ENCODE measurements at places on chromosomes 5 and 9.
A peak's percentile ranks its signal among the peaks of the same experiment; 100 is the strongest.

- DNase-seq, result no peak
Observed at GRCh38 chr9:88310310-88310980, 77.8 kb upstream of the SPIN1 start.

DNA sequence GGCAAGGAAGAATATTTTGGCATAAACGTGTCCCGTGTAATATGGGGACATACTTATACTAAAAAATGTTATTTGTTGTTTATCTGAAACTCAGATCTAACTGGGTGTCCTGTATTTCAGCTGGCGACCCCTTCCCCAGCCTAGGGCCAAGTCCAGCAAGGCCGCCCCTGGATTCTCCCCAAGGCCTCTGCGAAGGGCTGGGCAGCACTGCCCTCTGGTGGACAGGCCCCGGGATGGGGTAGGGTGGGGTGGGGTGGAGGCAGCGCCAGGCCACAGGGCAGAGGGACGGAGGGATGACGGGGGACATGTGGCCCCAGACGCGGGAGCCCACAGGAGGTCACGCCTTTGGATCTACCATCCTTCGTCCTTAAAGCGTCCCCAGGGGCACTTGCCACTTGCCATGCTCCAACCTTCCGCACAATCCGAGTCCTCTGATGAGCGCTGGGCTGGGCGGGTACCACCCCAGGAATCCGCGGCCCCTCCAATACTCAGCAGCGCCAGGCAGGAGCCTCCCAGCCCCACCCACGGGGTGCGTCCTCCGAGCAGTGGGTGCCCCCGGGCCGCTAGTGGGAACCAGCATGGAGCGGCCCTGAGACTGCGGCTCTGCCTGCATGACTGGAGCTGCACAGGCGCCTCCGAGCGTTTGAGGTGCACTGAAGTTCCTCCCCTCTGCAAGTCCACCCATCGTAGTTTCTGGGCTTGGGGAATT is 7.1 kb upstream of the AGPAT2 start:
- DNase-seq, result peak; percentile 78

DNA sequence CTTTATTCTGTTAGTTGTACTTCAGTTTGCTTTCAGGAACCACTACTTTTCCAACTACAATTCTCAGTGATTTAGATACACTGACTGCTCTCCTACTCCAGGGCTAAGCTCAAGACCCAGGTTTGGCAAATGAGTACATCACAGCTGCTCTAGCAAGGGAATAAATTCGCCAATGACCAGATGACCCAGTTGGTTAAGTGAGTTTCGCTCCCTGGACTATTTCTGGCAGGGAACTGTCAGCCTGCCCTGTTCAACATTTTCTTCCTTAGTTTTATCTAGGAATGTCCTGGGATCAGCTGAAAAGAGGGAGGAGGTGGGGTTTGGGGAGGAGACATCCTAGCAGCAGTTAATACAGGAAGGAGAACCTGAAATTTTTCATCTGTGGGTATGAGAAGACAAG is 6.4 kb upstream of the STARD4 start:
- DNase-seq, result no peak

DNA sequence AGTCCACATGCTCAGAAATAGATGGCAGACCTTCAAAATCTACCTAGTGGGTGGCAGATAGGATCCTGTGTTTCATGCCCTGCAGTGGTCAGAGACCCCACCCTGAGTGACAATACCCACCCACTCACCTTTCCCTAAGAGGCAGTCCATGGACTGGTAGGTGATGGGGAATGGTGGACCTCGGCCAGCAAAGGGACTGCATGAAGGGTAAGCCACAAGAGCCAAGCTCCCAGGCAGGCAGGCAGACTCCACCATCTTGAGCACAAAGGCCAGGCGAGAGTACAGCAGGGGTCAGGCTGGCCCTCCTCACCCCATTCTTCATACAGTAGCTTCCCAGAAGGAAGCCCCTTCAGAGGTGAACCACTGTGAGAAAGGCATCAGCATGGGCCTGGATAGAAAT is 78.4 kb downstream of the SYK start:
- no peak for DNase-seq

DNA sequence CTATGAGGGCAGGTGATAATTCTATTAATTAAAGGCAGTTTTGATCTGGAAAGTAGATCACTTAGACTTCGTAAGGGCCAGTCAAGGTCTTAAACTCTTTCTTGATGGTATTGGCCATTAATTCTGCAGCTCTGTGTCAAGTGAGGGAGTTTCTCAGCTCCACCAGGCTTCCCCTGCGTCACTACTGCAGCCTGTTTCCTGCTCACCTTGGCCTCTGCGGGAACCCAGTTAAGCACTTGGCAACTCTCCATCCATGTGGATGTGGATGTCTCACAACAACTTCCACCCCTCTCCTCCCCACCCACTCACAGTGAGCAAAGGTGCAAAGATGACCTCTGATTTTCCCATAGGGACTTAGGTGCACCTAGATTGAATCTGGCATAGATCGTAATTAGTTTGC is 191.6 kb downstream of the PLK2 start:
- DNase-seq, result no peak

GRCh38 chr9:80664327-80665210 is 1024.8 kb downstream of the TLE1 start:
- no peak for DNase-seq

DNA sequence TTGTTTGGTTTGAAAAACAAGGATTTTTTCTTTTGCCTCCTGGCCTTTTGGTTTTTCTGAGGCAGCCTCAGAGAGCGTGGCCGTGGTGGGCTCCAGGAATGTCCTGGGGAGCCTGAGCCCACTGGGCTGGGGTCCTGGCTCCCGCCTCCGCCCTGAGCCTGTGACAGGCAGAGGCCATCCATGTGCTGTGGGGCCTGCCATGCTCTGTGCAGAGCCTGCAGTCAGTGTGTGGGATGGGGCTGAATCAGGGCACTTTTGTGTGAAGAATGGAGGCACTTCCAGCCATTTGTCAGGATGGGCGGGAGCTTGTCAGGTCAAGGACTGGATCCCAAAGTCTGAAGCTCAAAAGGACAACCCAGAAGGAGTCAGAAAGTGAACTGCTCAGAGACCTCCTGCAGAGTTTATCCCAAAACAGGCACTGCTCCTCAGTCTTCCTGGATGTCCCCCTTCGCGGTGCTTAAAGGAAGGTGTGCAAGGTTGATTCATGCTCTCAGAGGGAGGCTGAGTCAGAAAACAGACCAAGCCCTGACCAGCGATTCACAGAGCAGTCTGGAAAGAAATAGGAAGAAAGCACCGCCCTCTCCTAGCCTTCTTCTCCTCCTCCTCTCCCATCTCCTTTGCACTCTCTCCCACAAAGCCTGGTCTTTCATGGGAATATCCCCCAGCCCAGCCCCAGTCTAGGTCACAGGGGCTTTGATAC is 53.2 kb downstream of the MVB12B start:
- no peak for DNase-seq

GRCh38 chr5:75049456-75050351 is 2.7 kb downstream of the GCNT4 start:
- DNase-seq, result peak; percentile 60

GRCh38 chr5:82046276-82046647 is 74.4 kb downstream of the ATG10 start:
- DNase-seq, result no peak

- no peak for DNase-seq
Observed at GRCh38 chr9:8905731-8906130, 1106.2 kb upstream of the DMAC1 start.

GRCh38 chr5:151772846-151773561 is 1.2 kb downstream of the G3BP1 start:
- peak; percentile 7 for DNase-seq

DNA sequence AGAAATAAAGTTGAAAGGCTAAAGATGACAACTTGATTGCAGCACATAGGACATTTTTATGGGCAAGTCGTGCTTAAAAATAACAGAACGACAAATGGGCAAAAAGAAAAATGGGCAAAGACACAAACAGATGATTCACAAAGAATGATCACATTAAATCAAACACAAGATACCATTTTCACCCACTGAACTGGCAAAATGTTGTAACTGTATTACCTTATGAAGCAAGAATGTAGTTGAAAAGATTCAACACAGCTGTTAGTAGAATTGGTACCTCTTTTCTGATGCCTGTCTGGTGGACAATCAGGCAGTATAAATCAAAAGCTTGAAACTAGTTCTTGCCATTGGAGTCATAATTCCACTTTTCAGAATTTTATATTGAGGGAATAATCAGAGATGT is 81.0 kb upstream of the PALM2AKAP2 start:
- DNase-seq, result no peak

GRCh38 chr5:111572561-111572960 is 60.2 kb upstream of the STARD4 start:
- no peak for DNase-seq

DNA sequence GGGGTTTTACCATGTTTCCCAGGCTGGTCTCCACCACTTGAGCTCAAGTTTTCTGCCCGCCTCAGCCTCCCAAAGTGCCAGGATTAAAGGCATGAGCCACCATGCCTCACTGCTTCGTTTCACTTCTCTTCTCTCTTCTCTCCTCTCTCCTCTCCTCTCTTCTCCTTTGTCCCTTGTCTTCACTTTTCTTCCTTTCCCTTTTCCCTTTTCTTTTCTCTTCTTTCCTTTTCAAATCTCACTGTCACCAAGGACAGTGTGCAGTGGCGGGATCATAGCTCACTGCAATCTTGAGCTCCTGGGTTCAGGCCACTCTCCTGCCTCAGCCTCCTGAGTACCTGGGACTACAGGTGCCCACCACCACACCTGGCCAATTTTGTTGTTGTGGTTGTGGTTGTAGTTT is 49.5 kb downstream of the SLF1 start:
- DNase-seq, result no peak

- no peak for DNase-seq
Observed at GRCh38 chr9:110714314-110714713, 45.7 kb downstream of the MUSK start.

- DNase-seq, result no peak
Observed at GRCh38 chr5:2169430-2169808, 286.7 kb upstream of the IRX4 start.

- no peak for DNase-seq
Observed at GRCh38 chr5:74549384-74549783, 91.1 kb downstream of the ENC1 start.

DNA sequence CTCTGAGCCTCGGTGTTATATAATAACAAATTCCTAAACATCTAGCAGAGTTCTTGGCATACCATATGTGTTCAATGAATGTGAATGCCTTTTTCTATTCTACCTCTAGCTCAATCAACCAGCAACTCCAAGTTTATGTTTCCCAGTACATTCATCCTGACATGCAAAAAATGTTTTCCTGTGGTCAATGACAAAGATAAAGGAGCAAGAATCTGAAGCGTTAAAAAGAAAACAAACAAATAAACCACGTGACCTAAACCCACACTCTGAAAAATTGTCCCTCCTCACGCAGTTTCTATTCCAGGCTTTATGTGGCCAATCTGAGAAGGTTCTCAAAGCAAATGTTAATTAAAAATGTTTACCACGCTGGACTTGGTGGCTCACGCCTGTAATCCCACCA is 18.0 kb downstream of the KLF4 start:
- no peak for DNase-seq

GRCh38 chr5:54556141-54556540 is 38.6 kb downstream of the SNX18 start:
- no peak for DNase-seq

GRCh38 chr5:171893290-171893886 is 107.8 kb downstream of the SMIM23 start:
- no peak for DNase-seq

- DNase-seq, result no peak
Observed at GRCh38 chr9:98726735-98727134, 18.0 kb upstream of the GABBR2 start.

DNA sequence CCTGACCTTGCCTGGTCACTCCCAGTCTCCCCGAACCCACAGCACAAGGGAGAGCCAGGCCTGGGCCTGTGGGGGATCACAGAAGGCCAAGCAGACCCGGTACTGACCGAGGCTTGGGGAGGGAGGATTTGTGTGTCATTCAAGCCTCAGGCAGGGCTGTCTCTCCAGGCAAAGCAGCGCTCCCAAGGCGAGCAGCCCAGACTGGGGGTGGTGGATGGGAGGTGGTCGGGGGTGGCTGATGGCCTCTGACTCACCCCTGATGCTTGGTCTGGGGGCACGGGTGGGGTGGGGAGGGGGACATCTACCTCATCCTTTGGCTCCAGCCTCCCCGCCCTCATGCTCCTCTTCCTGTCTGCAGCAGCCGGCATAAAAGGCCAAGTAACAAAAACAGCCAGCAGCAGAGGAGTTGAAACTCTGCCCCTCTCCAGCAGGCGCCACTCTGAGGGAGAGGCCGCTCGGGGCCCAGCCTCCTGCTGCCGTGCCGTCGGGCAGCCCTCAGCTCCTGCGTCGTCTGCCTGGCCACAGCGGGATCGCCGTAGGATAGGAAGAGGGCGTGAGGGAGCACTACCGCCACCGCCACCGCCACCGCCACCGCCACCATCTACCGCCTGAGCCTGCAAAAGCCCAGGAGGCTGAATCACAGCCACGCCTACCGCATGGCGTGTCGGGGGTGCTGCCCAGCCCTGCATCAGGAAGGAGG is 166.0 kb downstream of the OLFM1 start:
- peak; percentile 58 for DNase-seq

DNA sequence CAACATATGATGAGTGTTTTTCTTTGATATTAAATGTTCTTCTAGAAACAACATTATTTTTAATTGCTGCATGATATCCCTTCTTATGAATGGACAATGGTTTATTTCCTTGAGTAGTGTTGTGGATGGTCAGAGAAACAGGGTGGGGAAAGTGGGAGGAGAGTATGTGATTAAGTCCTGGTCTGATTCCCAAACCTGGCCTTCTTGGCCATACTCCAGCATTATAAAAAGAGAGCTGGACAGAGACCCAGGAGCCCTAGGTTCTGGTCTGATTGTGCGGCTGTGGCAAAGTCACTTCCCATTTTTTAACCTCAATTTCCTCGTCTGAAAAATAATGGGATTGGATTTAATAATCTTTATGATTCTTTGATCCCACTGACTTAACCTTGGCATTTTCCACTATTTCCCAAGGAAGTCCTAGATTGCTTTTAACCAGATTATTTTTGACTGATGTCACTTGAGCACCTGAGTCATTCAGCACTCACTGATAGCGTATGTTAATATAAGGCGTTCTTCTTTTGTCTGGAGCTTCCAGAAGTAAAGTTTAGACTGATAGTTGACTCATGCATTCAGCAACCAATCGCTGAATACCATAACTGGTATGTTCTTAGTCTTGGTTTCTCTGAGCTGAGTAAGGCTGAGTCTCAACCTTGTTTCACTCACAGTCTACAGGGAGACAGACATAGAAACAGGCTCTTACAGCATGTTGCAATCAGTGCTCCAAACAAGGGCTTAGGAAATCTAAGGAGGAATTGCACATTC is 26.2 kb downstream of the OSMR start:
- DNase-seq, result no peak

GRCh38 chr5:102902135-102902448 is 147.0 kb downstream of the PAM start:
- no peak for DNase-seq
